ENCODE measurements at places on chromosomes 1 and 21.

- DNase-seq = no peak
Observed at GRCh38 chr1:32073299-32074229, 825 bp downstream of the TMEM39B start.

GRCh38 chr1:182259968-182260367 lies 131.6 kb downstream of the GLUL start:
- DNase-seq = no peak

GRCh38 chr21:45513003-45513717 lies 29.1 kb downstream of the SLC19A1 start:
- no peak for DNase-seq

- no peak for DNase-seq
Observed at GRCh38 chr1:64343105-64343822, 126.7 kb upstream of the CACHD1 start.

- no peak for DNase-seq
Observed at GRCh38 chr1:198238121-198238520, 81.3 kb downstream of the NEK7 start.

- no peak for DNase-seq
Observed at GRCh38 chr1:64493831-64494230, 23.9 kb downstream of the CACHD1 start.

GRCh38 chr1:50417946-50418599 lies 5.2 kb downstream of the DMRTA2 start:
- DNase-seq = no peak

- no peak for DNase-seq
Observed at GRCh38 chr1:229012823-229013222, 258.1 kb upstream of the RAB4A start.

DNA sequence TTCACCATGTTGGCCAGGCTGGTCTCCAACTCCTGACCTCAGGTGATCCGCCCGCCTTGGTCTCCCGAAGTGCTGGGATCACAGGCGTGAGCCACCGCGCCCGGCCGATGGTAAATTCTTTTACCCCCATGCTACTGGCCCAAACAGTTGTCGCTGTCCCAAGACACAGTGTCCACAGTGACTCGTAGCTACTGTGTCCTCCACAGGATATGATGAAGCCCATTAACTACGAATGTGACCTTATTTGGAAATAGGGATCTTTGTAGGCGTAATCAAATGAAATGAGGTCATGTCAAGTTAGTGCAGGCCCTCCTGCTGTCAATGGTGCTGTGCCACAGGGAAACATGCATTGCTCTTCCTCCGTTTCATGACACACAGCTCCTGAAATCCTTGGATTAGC lies 8.5 kb downstream of the FNDC10 start:
- no peak for DNase-seq

- DNase-seq = no peak
Observed at GRCh38 chr1:2525572-2525919, 850 bp downstream of the PANK4 start.

- no peak for DNase-seq
Observed at GRCh38 chr1:25486602-25487001, 55.9 kb downstream of the MACO1 start.

DNA sequence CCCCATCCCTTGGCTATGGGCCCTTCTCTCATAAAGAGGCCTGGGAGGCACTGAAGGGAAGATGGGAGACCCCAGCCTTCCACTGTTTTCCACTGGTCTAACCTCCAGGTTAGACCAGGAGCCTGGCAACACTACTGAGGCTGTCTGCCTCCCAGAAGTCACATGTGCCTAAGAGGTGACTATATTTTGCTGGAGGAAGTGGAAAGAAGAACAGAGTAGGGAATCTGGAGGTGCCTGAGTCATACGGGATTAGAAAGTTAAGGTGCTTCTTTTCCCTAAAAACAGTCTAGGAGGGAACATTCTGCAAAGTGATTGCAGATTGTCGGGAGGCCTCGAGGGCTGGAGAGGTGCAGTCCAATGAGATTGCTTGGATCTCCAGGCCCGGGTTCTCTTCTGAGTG lies 4.6 kb downstream of the NFASC start:
- no peak for DNase-seq

- DNase-seq = no peak
Observed at GRCh38 chr1:5888606-5889211, 103.5 kb downstream of the NPHP4 start.
